NCI-H1105 (cell line): ENCODE measurements at places on chromosomes 1 and 21.
A peak's percentile ranks its signal among the peaks of the same experiment; 100 is the strongest.

- DNase-seq, result no peak
Observed at GRCh38 chr21:26835027-26835713, 10.0 kb downstream of the ADAMTS1 start.

DNA sequence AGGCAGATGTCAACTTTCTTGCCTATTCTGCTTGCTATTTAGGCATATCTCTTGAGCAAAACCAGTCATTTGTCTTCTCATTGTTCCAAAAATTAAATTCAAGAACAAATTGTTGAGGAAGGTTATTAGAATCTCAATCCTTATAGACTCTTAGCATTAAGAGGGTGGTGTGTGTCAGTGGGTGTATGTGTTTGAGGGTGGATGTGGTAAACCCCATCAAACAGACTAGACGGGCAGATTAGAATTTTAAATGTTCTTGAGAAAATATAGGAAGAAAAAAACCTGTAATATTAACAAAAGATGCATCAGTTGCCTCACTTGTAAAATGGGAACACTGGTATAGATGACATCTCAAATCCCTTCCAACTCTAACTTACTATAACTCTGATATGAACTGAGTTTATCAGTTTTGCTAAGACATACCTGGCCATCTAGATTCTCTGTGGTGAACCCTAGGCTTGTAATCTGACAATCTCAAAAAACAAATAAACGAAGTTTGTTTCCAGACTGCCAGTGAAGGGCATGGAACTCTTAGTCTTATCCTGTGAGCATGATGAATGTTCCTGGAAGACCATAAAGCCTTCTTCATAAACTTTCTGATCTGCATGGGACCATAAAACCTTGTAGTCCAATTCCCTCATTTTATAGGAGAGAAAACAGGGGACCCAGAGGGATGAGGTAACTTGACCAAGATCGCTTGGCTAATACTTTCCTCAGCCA, 176.3 kb upstream of the SGIP1 start:
- no peak for DNase-seq

DNA sequence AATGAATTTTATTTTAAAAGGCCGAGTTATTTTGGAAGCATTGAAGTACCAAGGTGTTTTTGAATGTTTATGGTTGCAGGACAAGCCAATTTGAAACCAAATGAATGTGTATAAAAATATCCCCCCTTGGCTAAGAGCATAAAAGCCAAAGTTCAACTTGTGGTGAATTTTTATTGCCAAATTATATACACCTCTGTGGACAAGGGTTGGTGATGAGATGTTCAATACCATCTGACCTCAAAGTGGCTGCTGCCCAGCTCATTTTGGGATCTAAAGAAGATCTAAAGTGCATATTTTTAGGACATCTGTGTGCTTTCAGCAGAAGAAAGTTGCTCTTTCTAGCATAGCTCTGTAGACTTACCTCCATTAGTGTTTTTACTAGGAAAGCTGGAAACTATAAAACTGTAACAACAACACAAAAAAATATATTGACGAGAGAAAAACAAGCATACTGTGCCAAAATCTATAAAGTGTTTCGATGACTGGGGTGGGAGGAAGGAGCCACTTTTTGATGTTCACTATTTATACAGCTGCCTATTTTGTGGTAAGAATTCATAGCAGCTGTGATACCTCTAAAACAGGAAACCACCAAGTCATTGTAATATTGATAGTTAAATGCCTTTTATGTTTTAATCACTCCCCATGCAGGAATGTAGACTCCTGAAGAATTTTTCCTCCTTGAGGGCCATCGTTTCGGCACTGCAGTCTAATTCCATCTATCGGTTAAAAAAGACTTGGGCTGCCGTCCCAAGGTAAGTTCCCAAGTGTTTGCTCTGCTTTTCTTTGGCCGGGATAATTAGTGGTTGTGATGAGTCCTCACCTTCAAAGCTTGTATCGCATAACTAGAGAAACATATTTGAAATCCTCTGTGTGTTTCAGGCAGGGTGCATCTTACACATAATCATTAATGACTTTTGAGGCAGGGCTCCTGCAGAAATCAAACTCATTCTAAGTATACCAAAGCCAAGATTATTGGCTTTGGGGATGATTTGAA, 83.2 kb downstream of the RGL1 start:
- DNase-seq, result no peak

- no peak for DNase-seq
Observed at GRCh38 chr1:158148468-158148867, 32.2 kb upstream of the CD1D start.

GRCh38 chr1:28195780-28196179, 19.3 kb upstream of the PTAFR start:
- DNase-seq, result no peak

DNA sequence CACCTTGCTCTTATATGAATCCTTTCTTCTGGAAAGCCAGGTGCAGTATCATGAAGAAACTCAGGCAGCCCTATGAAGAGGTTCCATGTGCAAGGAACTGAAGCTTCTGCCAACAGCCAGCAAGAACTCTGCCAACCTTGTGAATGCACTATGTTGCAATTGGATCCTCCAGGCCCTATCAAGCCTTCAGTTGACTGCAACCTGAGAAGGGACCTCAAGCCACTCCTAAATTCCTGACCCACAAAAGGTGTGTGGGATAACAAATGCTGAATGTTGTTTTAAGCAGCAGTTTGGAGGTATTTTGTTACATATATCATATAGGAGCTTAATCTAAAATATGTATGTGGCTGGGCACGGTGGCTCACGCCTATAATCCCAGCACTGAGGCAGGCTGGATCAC, 84.0 kb downstream of the RERE start:
- DNase-seq, result no peak

DNA sequence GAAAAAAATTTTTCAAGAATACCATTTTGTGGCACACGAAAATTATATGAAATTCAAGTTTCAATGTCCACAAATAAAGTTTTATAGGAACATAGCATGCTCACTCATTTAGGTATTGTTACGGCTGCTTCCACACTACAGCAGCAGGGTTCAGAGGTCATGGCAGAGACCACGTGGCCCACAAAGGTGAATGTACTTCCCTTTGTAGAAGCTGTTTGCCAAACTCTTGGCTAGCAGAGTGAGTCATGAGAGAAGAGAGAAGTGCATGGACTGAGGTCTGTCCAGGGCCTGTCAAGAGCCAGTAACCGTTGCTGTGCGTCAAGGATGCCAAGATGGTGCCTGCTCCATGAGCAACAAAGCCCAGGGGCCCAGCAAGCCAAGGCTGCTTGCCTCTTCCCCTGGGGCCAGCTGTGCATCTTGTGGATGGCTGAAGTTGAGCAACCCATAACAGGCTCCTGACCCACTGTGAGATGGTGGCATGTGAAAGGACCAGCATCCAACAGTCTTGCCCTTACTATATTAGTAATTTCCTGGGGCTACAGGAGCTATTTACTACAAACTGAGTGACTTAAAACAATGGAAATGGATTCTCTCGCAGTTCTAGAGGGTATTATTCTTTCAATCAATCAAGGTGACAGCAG, 64.8 kb upstream of the ATP5PO start:
- DNase-seq, result no peak

- DNase-seq, result no peak
Observed at GRCh38 chr21:45509566-45510465, 32.4 kb downstream of the SLC19A1 start.

GRCh38 chr1:11345971-11346715, 73.1 kb downstream of the UBIAD1 start:
- no peak for DNase-seq

DNA sequence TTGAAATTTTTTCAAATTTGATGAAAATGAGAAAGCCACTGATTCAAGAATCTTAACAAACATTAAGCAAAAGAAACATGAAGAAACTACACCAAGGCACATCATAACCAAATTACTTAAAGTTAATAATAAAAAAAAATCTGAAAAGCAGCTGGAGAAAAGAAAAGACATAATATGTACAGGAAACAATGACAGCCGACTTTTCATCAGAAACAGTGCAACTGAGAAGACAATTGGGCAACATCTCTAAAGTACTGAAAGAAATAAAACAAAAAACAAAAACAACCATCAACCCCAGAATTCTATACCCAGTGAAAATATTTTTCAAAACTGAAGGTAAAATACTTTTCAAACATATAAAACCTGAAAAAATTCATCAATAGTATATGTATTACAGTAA, 73.8 kb upstream of the DMRTA2 start:
- no peak for DNase-seq

- DNase-seq, result no peak
Observed at GRCh38 chr1:42282867-42283583, 52.0 kb downstream of the FOXJ3 start.

DNA sequence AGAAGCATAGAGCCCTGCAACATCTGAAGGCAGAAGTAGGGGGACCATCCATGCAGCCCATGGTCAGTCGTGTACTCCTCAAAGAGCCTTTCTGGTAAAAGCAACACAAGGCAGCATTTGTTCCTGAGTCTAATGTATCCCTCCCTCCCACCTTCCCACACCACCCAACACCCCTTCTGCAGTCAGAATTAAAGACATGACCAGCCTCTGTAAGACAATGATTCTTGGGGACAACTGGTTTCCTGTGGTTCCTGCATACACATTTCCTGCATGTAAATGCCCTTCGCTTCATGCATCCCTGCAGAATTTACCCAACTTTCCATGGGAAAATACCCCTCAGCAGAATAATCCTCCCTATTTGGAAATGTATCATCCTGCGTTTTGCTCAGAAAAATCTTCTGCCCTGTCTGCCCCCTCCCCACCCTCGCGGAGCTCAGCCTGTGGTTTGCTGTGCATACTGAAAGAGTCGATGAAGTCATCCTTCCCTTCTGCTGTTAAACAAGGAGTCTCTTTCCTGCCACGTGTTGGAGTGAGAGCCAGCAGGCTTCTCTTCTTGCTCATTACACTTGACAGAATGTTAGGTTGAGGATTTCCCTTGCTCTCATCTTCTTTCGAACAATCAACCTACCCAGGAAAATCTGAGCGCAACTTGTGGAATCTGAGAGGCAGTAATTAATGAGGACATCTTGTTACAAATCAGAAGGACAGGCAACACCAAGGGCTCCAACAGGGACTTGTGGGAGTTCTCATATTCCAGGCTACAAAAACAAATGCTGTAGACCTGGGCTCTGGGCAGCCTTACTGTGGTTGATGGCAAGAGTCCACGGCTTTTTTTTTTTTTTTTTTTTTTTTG, 4.7 kb downstream of the TNN start:
- DNase-seq, result no peak

GRCh38 chr1:199619223-199619622, 408.3 kb upstream of the NR5A2 start:
- DNase-seq, result no peak

DNA sequence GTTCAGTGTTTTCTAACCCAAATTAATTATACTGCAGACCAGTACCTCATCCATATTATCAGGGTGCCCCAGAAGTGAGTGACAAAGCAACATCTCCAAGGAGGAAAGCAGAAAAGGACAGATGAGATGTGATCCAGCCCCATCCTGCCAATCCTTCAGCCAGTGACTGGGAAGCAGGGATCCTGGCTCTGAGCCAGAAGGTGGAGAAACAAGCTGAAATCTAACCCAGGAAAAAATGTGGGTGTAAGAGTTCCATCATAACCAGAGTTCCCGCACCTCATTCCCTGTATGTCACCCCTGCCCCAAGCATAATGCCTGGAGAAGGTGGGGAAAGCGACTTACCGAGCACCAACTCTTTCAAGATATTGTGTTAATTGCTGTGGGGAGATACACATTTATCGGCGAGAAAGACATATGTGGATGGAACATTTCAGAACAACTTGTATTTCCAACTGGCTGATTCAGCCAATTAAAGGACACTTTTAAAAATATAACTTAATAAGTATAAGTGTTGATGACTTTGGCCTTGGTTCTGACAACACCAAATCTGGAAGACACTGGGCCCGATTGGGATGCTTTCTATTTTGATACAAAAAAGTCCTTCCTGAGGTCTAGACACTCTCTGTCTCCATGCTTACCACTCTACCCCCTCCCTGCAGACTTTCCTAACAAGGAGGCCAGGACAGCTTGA, 14.9 kb downstream of the PLEKHA6 start:
- DNase-seq, result no peak

- no peak for DNase-seq
Observed at GRCh38 chr1:104702731-104703130, 953.0 kb downstream of the AMY1C start.

- no peak for DNase-seq
Observed at GRCh38 chr1:156438278-156438987, 62.1 kb downstream of the MEF2D start.

GRCh38 chr1:54996359-54996868, 2.3 kb upstream of the BSND start:
- DNase-seq, result no peak

GRCh38 chr1:96771847-96772246, 50.3 kb downstream of the PTBP2 start:
- no peak for DNase-seq

- DNase-seq, result no peak
Observed at GRCh38 chr21:43590194-43590593, 69.1 kb downstream of the HSF2BP start.

DNA sequence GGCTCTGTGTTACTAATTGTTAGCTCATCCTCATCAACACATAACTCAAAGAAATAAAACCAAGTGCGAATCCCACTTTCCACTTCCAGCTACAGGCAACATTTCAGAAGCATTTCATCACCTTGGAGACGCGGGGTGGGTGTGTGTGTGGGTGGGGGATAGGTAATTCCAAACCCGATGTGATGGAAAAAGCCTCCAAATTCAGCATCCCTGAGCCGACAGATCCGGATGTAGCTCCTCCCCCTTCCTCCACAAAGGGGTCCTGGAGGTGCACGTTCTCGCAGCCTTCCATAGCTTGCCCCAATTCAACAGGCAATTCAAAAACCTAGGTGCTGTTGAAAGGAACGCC, 486 bp downstream of the HSPA13 start:
- peak; percentile 41 for DNase-seq

DNA sequence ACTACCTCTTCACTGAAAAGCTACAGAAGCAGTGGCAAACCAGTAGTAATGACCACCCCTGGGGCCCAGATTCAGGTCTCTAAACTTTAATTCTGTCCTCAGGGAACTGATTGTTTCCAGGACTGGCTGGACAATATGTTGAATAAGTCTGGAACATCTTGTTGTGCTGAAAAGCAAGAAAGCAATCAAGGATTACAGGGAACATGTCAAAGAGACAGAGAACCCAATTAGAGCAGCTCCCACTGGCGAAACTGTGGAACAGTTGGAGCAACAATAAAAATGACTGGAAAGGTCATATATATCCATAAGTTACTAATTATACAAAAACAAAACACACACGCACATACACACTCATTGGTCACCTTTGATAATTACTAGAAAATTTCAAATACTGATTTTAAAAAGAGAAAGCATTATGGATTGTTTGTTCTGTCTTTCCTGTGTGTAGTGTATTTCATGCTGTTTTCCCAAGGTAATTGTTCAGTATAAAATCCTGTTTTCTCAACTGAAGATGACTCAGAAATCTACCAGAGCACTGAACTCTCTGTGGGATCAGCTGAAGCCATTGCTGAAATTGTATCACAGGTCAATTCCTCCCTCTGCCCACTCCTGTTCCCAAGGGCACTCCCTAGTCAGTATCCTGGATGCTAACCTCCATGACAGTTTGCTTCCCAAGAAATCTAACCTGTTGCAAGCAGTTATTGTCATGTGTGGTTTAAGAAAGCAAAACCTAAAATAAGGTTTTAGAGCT, 83.6 kb upstream of the RGS1 start:
- no peak for DNase-seq

GRCh38 chr1:159900086-159900680, at the start of gene CFAP45:
TSS of gene CFAP45 (minus strand) at chr1:159900165. CDS start at chr1:159900098, 67 bp downstream.
- peak; percentile 93 for DNase-seq
